Amniotic stem cell (primary cell): ENCODE measurements at places on chromosomes 3 and 15.

DNA sequence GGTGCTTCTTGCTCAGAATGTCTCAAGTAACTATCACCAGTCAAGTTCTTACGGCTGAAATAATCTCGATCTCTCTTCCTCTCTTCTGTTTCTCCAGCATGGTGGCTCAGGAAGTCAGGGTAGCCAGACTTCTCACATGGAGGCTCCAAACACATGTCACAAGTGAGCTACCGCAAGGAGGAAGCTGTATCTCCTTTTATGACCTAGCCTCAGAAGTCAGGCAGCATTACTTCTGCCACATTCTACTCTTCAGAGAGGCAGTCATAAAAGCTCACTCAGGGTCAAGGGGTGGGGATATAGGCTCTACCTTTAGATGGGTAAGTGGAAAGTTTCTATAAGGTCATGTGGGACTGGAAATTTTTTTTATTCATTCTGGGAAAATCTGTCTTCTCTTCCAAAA is 86.6 kb upstream of the NEO1 start:
- no peak for DNase-seq

DNA sequence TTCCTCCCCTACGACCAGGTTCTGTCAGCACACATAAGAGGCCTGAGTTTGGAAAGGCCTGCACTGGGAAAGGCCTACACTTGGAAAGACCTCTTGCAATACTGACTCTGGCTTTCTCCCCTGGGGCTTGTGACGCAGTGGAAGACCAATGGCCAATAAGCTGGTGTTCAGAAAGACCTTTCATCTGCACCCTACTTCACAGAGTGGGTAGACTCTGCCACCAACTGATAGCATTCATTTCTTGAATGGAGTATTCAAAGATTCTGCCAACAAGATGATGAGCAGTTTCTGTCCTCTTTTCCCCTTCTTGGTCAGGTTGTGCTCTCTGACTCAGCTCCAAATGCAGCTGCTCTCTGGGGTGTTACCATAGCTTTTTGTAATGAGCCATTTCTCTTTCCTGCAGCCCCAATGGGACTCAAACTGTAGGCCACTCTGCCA is 48.8 kb downstream of the TIPARP start:
- no peak for DNase-seq

GRCh38 chr3:159856590-159857104 is 132.0 kb upstream of the IL12A start:
- no peak for DNase-seq

- no peak for DNase-seq
These were observed 210.5 kb downstream of the FOXP1 start for GRCh38 chr3:71372911-71373637.

DNA sequence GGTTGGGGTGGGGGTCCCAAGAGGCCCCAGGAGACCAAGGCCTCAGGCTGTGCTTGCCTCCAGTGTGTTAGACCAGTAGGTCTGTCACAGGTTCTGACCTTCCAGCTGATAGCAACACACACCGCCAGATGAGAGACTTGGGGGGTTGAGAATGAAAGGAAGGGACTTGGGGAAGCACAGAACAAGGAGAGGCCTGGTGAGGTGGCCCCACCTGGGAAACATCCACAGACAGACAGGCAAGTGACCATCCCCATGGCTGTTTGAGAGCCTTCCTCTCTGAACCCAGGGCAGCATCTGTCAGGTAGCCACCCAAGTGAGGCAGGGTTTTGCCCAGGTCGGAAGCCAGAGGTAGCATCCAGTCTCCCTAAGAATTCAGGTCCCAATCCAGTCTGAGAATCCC is 35.0 kb upstream of the VPS8 start:
- no peak for DNase-seq

DNA sequence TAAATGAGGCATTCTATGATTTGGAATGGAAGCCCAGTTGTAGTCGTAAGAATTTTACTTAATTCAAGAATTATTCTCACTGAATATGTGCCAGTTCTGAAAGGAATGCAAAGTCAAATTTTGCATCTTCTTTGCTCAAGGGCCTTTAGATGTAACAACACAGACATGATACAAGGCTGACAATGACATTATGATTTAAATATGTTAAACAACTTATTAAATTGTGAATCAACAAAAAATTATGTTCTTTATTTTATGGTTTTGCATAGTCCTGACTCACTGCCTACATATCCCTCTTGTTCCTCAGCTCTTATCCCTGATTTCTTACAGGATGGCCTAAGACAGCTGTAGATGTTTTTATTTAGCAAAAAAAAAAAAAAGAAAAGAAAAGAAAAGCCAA is 170.9 kb upstream of the NR2E3 start:
- DNase-seq, result no peak

GRCh38 chr15:60766391-60767128 is 287.6 kb upstream of the ICE2 start:
- DNase-seq, result no peak

GRCh38 chr15:68414206-68414555 is 17.8 kb downstream of the ITGA11 start:
- no peak for DNase-seq
